Skin of body (tissue), 3 donors: ENCODE measurements at places on chromosomes 3 and 15. TPM values are rescaled to one million over a fixed set of nuclear protein-coding genes. Genes with fewer than 3 reads are reported as not detected.

- peak; percentile 86 for DNase-seq
These were observed 5.8 kb downstream of the PRRT3 start for GRCh38 chr3:9946112-9947024.

GRCh38 chr3:51954105-51954504 lies 1.1 kb upstream of the GPR62 start:
- DNase-seq: no peak

DNA sequence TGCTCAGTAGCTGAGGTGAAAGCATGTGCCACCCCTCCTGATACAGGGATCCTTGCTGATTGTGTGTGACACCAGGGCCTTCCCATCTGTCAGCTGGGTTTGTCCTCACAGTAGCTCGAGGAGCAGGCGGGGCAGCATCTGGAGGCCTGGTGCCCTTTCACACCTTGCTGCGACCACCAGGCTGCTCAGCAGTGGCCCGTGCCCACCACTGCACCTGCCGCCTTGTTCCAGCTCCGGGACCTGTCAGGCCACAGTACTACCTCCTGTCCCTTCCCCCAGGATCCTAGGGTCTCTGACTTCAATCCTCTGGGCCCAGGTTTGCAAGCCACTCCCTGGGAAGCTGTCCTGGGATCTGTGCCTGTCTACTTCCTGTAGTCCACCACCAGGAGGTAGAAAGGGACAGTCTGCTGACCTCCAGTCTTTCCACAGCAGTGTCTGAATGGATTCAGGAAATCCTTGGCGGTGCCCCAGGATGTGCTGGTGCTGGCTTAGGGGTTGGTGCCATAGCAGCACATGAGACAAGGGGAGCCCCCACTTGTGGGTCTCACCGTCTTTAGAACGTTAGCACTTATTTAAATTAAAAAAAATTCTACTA lies 27.5 kb downstream of the APBA2 start:
- no peak for DNase-seq

DNA sequence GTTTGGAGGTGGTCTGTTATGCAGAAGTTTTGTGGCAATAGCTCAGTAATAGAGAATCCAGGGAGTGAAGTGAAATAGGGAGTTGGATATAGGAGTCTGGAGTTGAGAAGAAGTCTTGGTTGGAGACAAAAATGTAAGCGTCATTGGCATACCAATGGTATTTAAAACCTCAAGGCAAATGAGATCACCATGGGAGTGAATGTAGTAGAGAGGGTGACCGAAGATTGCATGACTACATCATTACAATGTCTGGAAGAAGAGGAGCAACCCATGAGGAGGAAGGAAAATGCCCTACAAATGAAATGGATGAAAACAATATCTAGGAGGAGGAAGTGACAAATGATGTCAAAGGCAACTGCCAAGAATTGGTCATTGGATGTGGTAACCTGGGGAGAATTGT lies 54.4 kb downstream of the CNTN4 start:
- no peak for DNase-seq

Gene RUVBL1
- 27.2 TPM for total RNA-seq

Gene CYP8B1
- not detected for total RNA-seq

DNA sequence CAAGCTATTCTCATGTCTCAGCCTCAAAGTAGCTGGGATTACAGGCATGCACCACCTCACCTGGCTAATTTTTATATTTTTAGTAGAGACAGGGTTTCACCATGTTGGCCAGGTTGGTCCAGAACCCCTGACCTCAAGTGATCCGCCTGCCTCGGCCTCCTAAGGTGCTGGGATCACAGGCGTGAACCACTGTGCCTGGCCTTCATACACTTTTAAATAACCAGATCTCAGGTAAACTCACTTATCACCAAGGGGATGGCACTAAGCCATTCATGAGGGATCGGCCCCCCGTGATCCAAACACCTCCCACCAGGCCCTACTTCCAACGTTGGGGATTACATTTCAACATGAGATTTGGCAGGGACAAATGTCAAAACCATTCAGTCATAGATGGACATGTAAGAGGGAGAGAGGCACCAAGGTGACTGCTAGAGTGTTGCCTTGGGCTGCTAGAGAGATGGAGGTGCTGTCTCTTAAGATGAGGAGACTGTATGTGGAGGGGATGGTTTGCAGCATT lies 13.3 kb upstream of the DOCK3 start:
- DNase-seq: no peak

Gene MGLL
- total RNA-seq: 32.7 TPM
